ENCODE measurements at places on chromosomes 4 and X. TPM values are rescaled to one million over a fixed set of nuclear protein-coding genes. Genes with fewer than 3 reads are reported as not detected.

- H3K27ac ChIP-seq: no peak overlapping the region
- DNase-seq: no peak
- H3K4me1 ChIP-seq: no peaks in the 10 kb centered on the region
Measured at GRCh38 chr4:96383349-96383748, 543.5 kb downstream of the PDHA2 start.

TBC1D19 gene
- 4.8 TPM for total RNA-seq

GRCh38 chr4:105453550-105454205, 20.2 kb downstream of the PPA2 start:
- H3K4me3 ChIP-seq: no peak overlapping the region
- H3K27ac ChIP-seq: no peak overlapping the region
- H3K36me3 ChIP-seq: peaks cover 33% of the 10 kb centered on the region
- H3K4me1 ChIP-seq: no peaks in the 10 kb centered on the region
- H3K27me3 ChIP-seq: no peaks in the 10 kb centered on the region
- no peak for DNase-seq

DNA sequence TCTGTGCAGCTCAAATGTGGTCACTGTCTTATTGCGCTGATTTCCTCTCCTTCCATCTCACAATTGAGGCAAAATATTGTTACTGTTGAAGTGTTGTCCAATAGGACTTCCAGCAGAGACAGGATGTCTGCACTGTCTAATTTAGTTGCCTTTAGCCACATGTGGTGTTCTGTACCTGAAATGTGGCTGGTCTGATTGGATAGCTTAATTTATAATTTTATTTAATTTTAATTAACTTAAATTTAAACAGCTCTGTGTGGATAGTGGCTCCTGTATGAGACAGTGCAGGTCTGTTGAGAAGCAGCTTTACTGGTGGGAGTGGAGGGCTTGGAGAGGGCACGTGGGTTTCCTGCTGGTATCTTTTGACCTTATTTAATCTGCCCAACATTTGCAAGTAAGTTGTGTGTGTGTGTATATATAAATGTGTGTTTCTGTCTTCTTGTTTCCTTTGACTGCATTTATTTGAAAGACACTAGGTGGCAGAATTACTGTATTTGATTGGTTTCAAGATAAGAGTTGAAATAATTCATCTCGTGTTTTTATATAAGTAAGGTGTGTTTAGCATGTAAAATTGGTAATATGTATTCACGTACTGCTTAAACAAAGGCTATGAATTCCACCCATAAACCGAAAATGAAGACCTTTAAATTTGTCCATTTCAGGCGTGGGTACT, 55.3 kb upstream of the MSANTD1 start:
- no peak for DNase-seq
- H3K4me1 ChIP-seq: peaks cover 53% of the 10 kb centered on the region
- H3K36me3 ChIP-seq: peaks cover 33% of the 10 kb centered on the region
- no peak overlapping the region for H3K4me3 ChIP-seq

H2BW2 gene
- not detected for total RNA-seq

GRCh38 chr4:152372444-152372843, 163.4 kb downstream of the FBXW7 start:
- no peaks in the 10 kb centered on the region for H3K27me3 ChIP-seq
- no peak overlapping the region for H3K27ac ChIP-seq
- no peaks in the 10 kb centered on the region for H3K4me1 ChIP-seq
- no peak overlapping the region for H3K4me3 ChIP-seq
- DNase-seq: no peak

All from CD4-positive, alpha-beta T cell (primary cell).